ENCODE measurements at places on chromosomes 11 and 22.

DNA sequence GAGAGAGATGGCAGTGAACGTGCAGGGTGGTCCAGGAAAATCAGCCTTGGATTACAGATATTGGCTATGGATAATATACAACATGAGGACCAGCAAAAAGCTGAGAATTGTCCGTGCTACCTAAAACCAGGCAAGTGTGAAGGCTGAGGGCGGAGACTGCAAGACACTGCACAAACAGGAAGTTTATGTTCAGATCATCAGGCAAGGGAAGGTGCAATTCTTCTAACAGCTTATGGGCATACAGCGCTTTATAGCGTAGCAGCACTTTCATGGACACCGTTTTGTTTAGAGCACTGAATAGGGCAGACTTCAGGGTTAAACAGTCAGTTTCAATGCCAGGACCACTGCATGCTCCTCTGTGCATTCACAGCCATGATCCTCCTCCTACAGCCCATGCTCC is 93.1 kb upstream of the TMEM45B start:
- no peak for DNase-seq

DNA sequence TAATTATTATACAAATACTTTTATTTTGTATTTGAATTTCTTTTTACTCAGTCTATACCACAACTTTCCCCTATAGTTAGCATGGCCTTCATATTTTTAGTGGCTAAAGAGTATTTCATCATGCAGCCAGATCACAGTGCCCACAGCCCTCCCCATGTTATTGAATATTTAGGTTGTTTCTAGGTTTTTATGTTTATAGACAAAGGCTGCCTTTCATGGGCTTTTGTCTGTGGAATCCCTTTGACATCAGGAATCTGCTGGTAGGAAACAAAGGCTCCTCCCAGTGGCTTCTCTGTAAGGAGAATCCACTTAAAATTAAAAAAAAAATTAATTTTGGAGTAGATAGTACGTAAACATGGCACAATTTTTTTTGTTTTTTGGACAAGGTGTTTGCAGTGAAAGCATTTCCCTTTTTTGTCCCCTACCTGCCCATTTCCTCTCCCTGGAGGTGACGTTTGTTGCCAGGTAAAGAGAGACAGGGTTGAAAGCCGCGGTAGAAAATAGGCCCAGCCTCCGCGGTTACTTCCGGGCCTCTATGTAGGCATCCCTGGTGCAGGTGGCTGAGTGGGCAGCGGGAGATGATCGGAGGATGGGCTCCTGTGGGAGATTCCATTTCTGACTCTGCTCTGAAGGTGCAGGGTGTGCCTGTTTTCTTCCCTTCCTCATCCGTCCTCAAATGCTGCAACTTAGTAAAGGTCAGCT is 82.2 kb upstream of the OR4B1 start:
- no peak for DNase-seq

DNA sequence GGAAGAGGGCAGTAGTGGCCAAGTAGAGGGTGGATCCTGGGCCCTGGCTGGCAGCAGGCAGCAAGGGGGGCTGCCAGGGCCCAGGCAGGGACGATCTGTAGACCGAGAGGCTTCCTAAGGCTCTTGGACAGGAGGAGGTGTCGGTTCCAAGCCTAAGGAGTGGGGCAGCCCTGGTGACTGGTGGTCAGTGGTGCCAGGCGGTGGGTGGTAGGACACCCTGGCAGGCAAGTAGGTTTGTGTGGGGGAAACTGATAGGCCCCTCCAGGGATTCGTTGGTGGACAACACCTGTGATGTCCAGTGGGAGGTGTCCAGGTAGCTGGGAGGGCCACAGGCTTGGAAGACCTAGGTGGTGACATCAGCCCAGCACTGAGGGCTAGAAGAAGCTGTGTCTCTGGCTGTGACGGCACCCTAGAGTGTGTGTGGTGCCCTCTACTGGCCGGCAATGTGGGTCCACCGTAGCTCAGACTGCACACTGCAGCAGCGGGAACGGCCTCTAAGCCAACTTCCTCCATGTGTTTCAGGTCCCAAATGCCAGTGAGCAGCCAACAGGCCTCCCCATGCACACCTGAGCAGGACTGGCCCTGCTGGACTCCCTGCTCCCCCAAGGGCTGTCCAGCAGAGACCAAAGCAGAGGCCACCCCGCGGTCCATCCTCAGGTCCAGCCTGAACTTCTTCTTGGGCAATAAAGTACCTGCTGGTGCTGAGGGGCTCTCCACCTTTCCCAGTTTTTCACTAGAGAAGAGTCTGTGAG is 9.4 kb upstream of the SAMM50 start:
- peak; percentile 49 for DNase-seq

- DNase-seq, result no peak
Measured at GRCh38 chr11:67657300-67657699, 6.8 kb upstream of the ACY3 start.

DNA sequence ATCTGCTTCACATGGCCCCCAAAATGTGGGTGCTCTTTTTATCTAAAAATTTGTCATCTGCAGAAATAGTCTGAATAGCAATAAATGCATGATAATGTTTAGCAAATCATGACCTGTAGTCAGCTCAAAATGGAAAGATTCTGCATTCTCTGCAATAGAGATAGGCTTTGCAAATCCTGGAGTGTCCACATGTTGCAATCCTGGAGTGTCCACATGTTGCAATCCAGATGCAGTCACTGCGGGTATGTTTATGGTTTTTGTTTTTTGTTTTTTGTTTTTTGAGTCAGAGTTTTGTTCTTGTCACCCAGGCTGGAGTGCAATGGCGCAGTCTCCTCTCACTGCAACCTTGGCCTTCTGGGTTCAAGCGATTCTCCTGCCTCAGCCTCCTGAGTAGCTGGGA is 20.2 kb upstream of the LRRC32 start:
- DNase-seq, result no peak

DNA sequence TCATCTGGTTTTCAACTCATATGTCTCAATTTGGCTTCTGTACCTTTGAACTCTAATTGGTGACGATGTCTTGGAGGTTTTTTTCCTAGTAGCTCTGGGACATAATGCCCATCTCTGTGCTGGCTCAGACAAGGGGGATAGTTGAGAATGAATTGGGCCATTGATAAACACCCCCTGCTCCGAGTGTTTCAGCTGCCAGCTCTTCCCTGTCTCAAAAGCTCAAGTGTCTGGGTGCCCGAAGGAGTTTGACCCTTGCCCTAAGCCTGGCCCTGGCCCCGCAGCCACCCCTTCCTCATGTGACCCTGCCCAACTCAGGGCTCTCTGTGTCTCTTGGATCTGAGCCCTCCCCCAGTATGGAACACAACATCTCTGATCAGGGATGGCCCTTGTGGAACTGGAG is 3.0 kb downstream of the INSC start:
- no peak for DNase-seq

DNA sequence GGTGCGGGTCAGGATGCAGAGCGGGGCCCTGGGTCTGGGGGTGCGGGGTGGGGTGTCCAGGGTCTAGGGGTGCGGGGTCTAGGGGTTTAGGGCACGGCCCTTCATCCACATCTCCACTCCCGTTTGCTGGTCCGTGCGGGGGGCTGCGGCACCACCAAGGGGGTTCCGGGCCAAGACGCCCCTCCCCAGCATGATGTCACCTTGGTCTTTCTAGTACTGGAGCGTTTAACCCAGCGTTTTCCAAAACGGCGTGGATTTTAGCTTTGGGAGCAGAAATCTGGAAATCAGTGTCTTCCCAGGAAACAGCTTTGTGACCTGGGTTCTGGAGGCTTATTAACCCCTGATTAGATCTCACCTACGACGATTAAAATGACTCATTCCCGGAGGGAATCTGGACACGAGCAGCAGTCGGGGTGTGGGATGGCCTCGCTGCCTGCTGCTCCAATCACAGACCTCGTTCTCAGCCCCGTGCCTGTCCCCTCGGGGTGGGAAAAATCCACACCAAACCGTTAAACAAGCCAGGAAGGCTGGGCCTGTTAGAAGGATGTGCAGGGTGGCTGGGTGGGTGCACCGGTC is 759 bp downstream of the AP2A2 start:
- DNase-seq, result no peak

DNA sequence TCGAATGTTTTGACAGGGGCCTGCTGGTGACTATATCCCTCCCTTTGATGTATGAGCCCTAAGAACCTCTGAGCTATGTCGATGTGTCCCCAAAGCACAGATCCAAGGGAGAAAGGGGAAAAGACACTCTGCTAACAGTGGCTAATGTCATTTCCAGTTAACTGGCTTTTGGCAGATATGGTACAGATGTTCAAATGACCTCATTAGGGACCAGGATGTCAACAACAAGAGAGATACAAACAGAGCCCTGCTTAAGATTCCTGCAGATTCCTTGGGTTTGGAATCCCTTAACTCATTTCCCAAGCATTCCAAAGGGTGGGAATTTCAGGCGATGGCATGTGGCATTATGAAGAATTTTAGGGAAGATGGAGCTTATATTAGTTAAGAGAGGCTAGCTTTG is 517.3 kb downstream of the SOX6 start:
- no peak for DNase-seq

DNA sequence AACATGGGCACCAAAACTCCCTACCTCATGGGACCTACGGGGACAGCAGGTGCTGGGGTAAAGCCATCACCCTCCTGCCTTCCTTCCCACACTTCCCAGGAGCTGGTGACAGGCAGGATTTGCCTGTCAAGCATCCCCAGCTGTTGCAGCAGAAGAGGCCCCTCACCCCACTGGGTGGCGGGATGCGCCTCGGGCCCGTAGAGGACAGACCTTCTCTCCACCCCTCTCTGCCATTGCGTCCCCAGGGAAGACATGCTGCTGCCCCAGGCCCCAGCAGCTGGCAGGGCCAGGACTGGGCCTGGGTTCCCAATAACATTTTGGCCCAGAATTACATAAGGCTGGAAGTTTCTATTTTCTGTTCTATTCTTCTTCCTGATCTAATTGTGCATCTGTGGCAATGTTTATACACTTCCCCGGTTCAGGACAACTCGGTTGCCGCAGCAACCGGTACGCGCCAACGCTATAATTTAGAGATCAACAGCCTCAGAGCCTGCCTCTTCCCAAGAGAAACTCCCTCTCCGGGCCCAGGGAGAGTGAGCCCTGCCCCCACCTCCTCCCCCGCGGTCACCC is 25.4 kb downstream of the KCNJ4 start:
- no peak for DNase-seq

- DNase-seq, result no peak
Measured at GRCh38 chr22:30195245-30196140, 51.1 kb downstream of the LIF start.

GRCh38 chr11:115544422-115544948 is 40.3 kb upstream of the CADM1 start:
- no peak for DNase-seq

GRCh38 chr11:70597006-70597555 is 198.8 kb downstream of the CTTN start:
- DNase-seq, result no peak

- no peak for DNase-seq
Measured at GRCh38 chr22:20568502-20569058, 61.2 kb downstream of the MED15 start.

GRCh38 chr11:10502770-10503169 is 38.2 kb downstream of the RNF141 start:
- DNase-seq, result no peak

DNA sequence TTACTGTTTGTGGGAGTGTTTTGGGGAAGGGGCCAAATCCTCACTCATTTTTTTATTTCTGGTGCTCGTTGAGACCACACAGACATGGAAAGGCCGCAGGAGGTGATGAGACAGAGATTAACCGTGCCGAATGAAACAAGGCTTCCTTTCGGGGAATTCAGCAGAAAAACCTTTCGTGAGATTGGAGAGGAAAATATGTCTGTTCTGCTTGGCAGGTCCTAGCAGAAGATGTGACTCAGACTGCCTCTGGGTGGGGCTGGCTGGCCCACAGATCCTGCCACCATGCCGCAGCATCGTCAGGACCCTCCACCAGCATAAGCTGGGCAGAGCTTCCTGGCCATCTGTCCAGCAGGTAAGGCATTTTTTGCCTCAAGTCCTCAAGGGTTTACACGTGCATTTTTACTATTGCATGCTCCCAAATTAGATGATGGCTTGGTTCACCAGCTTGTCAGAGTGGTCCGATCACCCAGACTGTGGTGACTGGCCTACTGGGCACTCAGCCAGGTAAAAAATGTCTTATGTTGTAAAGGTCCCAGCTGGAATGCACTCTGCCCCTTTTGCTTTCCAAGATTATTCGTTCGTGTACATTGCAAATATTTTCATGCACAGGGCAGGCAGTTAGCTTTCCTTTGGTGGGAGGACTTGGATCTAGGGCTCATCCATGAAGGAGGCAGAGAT is 1.5 kb downstream of the DDB2 start:
- DNase-seq, result peak; percentile 50

- no peak for DNase-seq
Measured at GRCh38 chr11:125679397-125679796, 1.2 kb downstream of the ACRV1 start.

DNA sequence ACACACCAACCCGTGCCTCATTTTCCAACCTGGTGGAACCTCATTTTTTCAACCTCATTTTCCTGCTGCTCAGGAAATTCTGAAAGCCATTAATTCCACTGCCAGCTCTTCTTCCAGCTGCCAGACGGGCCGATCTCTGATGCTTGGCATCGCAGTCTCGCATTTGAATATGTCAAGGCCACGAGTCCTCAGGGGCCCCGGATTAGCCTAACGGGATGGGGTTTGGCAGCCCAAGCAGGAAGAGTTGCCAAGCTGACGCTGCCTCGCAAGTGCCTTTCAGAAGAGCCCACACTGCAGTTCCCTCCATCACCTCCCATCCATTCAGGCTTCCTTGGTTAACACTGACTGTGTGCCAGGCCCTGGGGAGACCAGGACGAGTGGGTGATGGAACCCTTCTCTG is 8.7 kb downstream of the RASD2 start:
- DNase-seq, result no peak

- DNase-seq, result no peak
Measured at GRCh38 chr22:29790061-29790460, 22.9 kb downstream of the UQCR10 start.

DNA sequence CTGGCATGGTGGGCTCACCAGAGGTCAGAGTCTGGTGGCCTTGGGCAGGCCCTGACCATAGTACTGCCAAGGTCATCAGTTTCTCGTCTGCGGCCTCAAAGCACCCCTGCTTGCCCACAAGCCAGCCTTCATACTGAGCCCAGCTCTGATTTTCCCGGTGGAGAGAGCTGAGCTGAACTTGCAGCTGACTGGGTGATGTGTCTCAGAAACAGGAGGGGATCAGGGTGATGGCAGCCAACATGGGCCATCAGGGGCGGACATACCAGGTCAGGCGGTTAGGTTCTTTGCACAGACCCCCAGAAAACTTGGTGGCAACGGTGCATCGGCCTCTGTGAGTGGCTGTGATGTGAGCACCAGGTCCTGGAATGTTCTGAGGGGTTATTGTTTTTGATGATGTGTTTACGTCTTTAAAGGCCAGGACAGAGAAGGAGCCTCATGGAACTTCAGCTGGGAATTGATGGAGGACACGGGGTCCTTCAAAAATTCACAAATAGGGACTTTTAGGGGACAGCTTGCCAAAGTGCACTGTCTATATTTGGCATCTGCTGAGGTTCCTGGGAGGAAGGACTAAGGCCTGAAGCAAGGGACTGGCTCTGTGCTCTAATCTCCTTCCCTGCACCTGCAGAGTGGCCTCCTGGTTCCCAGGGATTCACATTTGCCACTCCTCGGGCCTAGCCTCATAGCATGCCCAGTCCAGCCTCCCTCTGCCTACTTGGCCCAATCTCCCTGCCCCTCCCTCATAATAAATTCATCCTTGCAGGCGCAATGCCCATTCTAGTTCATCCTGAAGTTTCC is 131.2 kb downstream of the OSBP2 start:
- no peak for DNase-seq
